ENCODE measurements at places on chromosomes 7 and 10.

DNA sequence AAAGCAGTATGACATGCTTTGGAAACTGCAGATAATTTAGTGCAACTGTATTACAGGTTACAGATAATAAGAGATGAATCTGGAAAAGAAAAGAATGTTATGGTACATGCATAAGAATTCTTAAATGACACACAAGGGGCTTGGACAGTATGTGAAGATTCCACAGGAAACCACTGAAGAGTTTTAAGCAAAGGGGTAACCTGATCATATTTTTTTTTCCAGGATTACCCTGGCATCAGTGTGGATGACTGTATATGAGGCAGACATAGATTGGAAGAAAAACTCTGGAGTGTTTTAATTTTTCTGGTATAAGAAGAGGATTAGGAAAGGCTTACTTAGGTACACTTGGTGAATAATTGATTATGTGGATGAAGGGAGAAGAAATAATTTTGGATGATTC, 8.1 kb downstream of the TFPI2 start:
- DNase-seq, result no peak

- no peak for DNase-seq
Observed at GRCh38 chr7:116741625-116742316, 69.8 kb downstream of the MET start.

GRCh38 chr7:142602183-142602582, 147.1 kb upstream of the PRSS1 start:
- no peak for DNase-seq

DNA sequence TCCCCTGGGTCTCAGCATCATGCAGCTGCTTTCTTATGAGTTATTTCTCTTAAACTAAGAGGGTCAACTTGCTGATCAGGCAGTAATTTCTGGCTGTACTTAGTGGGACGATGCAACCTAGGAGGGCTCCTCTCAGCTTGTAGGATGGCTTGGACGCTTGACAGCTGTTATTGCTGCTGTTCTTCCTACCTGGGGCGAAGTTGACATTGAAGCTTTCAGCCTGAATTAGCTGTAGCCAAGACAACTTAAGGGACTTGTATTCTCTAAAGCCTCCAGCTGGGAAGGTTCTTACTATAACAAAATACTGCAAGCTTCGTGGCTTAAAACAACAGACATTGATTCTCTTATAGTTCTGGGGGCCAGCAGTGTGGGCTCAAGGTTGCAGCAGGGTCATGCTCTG, 224.9 kb downstream of the ACTR3B start:
- DNase-seq, result no peak

GRCh38 chr10:46060706-46061105, 14.6 kb upstream of the MSMB start:
- no peak for DNase-seq

GRCh38 chr10:16905320-16905719, 88.1 kb upstream of the RSU1 start:
- DNase-seq, result no peak

GRCh38 chr7:55286666-55287065, 78.5 kb upstream of the LANCL2 start:
- no peak for DNase-seq

- no peak for DNase-seq
Observed at GRCh38 chr10:121070275-121071070, 219.3 kb downstream of the WDR11 start.

GRCh38 chr10:43202657-43203447, 64.0 kb downstream of the RASGEF1A start:
- peak; percentile 28 for DNase-seq

- no peak for DNase-seq
Observed at GRCh38 chr10:66252986-66253385, 672.9 kb upstream of the LRRTM3 start.

DNA sequence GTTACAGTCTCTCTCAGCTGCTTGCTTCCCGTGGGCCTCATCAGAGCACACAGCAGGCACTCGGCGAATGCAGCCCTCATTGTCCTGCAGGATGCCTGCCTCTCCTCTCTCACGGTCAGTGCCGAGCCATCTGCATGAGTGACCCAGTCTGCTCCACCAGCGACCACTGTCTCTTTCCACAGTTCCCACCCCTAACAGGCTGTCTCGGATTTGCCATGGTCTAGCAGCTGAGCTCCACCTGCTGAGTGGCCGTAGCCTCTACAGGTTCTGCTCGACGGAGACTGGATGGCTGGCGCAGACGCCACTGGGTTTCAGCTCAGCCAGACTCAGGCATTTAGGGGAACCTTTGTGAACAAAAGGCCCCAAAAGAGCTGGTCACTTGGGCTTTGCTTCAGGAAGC, 209.4 kb upstream of the FOXK1 start:
- DNase-seq, result no peak

- DNase-seq, result no peak
Observed at GRCh38 chr10:3477683-3478082, 305.1 kb upstream of the PITRM1 start.

GRCh38 chr10:98376485-98376884, 38.5 kb downstream of the PYROXD2 start:
- DNase-seq, result no peak

- no peak for DNase-seq
Observed at GRCh38 chr7:25297278-25297677, 69.0 kb upstream of the NPVF start.

DNA sequence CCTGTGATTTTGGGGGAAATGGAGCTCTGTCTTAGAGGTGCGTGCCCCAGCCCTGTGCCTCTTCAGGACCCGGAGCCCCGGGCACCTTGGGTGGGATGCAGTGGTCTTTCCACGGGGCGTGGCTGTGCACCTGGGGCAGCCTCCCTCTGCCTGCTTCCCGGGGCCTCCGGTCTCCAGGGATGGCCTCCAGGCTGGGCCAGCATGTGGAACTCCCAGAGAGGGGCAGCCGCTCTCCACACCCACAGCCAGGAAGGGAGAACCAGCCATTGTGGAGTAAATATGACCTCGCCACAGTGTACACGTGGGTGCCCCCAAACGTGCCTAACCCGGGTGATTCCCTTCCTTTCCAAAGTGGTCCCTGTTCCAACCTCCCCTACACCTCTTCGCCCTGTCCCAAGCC, 52.6 kb downstream of the JAKMIP3 start:
- DNase-seq, result no peak

- no peak for DNase-seq
Observed at GRCh38 chr7:81506609-81507008, 263.2 kb downstream of the HGF start.

- no peak for DNase-seq
Observed at GRCh38 chr7:84941291-84941690, 245.6 kb downstream of the SEMA3D start.

DNA sequence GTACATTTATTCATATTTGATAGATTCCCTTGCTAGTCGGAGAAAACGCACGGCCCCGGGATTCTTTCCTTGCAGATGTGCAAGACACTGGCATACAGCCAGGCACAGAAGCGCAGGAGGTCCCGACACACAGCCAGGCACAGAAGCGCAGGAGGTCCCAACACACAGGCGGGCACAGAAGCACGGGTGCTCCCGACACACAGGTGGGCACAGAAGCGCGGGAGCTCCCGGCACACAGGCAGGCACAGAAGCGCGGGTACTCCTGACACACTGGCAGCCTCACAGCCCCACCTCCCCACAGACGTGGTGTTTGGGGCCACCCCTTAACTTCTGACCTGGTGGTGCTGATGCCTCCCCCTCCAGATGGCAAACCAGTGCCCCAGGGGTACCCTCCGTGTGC, 237.3 kb downstream of the ZMYND11 start:
- no peak for DNase-seq

DNA sequence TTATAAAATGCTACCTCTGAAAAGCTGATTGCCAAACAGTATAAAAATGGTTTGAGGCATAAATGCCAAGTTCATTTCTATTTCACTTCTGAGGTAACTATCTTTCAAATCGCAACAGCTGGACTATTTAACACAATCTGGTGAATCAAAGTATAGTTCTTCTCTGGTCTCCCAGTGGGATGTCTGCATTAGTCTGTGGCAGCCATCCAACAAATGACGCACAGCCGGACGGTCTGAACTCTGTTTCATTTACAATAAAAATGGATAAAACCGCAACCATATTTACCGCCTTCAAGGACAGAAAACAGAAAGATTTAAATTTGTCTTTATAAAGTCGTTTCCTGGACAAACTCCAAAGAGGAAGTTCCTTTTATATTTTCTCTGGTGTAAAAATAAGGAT, 41.9 kb downstream of the ENO4 start:
- DNase-seq, result peak; percentile 35

DNA sequence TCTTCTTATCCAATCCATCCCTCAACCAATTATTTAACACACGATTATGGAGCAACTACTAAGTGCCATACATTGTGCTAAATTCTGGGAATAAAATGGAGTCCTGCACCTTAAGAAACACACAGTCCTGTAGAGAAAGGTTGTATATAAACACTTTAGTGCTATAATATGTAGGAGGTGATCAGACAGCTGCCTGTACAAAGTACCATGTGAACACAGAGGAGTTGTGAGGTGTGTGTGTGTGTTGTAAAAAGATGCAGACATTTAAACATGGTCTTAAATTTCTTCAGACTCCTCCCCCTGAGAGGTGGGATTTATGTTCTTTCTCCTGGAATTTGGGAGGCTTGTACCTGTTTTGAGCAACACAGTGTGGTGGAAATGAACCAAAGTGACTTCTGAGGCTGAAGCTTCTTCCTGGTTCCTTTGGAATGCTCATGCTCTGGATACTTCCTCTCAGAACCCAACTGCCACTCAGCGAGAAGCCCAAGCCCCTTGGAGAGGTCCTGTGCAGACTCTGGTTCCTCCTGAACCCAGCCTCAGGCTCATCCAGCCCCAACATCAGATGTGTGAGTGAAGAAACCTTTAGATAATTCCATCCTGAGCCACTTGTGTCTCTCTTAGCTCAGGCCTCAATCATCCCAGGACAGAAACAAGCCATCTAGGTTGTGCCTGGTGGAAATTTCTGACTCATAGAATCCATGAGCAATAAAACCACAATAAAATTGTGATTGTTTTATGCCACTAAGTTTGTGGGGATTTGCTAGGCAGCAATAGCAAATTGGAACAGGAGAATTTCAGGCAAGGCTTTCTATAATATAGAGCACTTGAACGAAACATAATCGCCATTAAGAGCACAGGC, 161.2 kb upstream of the FAM3C start:
- DNase-seq, result no peak

- no peak for DNase-seq
Observed at GRCh38 chr7:92200791-92201190, 21.8 kb upstream of the LRRD1 start.

- DNase-seq, result no peak
Observed at GRCh38 chr7:5525271-5526099, 101.9 kb upstream of the TNRC18 start.

DNA sequence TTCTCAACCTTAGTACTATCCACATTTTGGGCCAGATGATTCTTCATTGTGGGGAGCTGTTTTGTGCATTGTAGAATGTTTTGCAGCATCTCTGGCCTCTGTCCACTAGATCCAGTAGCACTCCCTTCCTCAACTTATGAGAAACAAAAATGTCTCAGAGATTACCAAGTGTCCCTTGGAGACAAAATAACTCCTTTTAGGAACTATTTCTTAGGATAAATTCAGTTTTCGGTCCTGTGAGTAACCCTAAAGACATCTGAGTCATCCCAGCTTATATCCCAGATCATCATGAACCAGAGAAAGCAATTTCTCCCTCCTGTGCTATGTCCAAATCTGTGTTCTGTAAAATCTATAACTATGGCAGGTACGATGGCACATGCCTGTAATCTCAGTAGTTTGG, 266.6 kb upstream of the PHYHIPL start:
- no peak for DNase-seq

- DNase-seq, result no peak
Observed at GRCh38 chr10:60896033-60896432, 48.0 kb downstream of the RHOBTB1 start.

DNA sequence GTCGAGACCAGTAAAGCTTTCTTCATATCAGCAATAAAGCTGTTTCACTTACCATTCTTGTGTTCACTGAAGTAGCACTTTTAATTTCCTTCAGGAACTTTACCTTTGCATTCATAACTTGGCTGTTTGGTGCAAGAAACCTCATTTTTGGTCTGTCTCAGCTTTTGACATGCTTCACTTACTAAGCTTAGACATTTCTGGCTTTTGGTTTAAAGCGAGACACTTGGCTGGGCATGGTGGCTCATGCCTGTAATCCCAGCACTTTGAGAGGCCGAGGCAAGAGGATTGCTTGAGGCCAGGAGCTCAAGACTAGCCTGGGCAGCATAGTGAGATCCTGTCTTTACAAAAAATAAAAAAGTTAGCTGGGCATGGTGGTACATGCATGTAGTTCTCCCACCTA, 15.8 kb downstream of the PLEKHA1 start:
- no peak for DNase-seq

DNA sequence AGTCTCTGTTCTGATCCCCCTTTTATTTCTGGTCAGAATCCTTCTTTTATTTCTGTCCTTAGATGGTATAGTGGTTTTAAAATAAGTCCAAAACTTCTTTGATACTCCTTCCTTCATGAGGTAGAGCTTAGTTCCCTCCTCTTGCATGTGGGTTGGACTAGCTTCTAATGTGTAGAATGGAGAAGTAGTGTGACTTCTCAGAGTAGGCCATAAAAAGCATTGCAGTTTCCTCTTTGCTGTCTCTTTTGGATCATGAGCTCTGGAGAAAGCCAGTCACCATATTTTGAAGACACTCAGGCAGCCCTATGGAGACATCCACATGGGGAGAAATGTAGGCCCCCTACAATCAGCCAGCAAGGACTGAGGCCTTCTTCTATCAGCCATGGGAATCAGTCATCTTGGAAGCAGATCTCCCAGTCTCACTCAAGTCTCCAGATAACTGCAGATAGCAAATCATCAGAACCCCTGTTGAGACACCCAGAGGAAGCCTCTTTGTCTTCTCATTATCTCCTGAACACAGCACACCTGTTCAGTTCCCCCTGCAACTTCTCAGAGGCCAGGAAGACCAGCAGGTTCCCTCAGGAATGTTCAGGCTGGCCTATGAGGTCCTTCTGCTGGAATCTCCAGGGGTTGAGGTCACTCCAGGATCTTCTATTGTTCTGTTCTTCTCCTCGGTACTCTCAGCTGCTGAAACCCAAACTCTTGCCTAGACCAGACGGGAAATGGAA, 511.9 kb upstream of the ZMIZ1 start:
- DNase-seq, result no peak

- no peak for DNase-seq
Observed at GRCh38 chr7:51789489-51789888, 472.9 kb upstream of the COBL start.

DNA sequence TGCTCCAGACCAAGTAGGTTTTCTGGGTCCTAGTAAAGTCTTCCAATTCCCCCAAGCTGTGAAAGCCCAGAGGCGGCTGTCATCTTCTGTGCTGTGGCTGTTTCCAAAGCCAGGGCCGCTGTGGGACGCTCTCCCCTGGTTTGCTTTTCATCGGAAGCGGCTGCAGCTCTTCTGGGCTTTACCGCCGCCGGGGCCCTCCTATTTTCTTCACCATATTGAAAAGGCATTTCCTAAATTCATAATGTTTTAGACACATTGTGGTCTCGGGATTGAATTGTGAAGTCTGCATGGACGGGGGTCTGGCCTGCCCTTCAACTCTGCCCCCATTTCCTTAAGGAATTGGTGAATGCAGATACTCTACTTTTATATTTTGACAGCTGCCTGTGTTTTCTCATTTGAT, 551.4 kb upstream of the MGMT start:
- no peak for DNase-seq

Measured in head of caudate nucleus (tissue), 42 donors.